ENCODE measurements at places on chromosomes 4 and X.

GRCh38 chrX:11558972-11559371 lies 106.7 kb downstream of the ARHGAP6 start:
- no peak for DNase-seq

DNA sequence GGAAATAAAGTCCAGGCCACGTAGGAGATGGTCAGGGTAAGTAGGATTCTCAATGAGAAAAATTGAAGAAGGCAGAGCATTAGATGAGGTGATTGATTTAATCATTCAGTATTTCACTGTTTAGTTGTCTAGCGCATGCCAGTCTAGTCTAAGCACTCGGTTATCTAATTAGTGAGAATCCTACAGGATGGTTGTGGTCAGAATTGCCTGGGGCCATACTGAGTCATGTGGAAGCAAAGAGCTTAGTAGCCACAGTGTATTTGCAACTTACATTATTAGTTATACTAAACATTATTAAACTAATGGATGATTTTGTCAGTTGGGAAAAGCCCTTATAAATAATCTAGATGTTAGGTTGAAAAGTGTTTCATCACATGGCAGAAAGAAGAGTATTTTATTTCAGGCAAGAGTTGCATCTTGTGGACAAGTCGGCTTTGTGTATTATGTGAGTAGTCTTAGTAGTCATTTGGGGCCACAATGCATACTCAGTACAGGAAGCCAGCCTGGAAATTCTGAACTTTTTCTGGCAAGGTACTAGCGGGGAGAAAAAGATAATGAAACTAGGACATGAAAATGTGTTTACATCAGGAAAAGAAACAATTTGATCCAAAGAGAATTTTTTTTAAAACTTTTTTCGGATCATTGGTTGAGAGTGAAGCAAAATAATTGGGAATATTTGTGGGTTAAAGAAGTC lies 31.9 kb downstream of the CPEB2 start:
- DNase-seq: no peak

DNA sequence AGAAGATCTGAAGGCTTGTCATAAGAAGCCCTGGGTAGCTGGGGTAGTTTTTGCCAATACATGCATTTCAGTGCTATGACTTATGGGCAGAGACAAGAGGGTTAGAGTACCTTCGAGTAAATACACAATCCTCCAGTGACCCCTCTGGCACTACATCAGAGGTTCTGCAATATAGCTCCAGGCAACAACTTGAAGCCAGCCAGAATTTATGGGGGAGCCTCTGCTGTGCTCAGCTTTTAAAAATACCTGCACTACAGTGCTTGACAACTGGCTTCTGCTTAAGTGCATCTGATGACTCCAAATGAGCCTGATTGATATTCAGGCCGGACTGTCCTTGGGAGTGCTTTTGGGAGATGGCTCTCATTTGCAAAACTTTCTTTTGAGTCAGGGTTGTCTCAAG lies 44.9 kb upstream of the SMAD1 start:
- DNase-seq: no peak

DNA sequence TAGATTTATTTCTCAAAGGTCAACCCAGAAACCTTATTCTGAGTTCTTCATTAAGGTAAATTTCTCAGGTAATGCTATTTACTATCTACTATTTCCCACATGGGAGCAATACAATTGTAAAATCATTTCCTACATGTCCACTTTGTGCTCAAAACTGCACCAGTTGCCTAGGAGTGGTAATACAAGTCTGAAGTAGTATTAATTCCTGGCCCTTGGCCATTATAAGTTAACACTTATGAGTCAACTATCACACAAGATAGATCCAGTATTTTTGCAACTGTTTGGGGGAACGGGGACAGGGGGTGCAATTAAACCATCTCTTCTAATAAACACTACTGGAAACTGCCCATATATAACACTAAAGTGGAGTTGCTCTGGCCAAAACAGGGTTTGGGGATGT lies 48.9 kb downstream of the ACSL4 start:
- no peak for DNase-seq

DNA sequence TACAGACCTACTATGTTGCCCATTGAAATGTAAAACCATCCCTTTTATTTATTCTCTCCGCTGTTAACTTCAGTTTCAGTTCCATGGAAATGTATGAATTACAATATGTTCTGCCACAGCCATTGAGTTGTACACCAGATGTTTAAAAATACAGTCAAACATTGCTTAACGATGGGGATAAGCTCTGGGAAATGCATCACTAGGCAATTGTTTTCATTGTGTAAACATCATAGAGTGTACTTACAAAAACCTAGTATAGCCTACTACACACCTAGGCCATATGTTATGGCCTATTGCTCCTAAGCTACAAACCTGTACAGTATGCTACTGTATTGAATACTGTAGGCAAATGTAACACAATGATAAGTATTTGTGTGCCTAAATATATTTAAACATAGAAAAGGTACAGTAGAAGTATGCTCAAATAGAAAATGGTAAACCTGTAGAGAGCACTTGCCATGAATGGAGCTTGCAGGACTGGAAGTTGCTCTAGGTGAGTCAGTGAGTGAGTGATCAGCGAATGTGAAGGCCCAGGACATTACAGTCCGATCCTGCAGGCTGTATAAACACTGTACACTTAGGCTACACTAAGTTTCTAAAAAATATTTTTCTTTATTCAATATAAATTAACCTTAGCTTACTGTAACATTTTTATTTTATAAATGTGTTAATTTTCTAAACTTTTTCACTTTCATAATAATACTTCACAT lies 2.7 kb upstream of the PF4V1 start:
- no peak for DNase-seq

- no peak for DNase-seq
Measured at GRCh38 chr4:25632135-25632534, 23.5 kb upstream of the SLC34A2 start.

All from kidney glomerular epithelial cell (primary cell).